ENCODE measurements at places on chromosomes 1 and 21.

DNA sequence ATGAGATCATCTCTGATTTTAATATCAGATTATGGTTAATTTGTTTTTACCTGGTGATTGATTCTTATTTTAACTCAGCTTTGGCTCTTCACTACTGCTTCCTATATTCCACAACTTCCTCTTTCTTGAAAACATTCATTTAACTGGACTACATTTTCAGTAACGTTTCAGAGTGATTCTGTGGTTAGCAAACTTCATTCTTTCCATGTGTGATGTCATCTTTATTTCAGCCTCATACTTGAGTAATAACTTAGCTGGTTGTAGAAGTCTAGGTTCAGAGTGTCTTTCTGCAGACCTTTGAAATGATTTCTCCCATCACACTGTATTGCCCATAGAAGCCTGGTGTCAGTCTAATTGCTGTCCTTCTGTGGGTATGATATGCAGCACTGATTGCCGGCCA lies 36.0 kb upstream of the SLC35F3 start:
- DNase-seq = no peak

DNA sequence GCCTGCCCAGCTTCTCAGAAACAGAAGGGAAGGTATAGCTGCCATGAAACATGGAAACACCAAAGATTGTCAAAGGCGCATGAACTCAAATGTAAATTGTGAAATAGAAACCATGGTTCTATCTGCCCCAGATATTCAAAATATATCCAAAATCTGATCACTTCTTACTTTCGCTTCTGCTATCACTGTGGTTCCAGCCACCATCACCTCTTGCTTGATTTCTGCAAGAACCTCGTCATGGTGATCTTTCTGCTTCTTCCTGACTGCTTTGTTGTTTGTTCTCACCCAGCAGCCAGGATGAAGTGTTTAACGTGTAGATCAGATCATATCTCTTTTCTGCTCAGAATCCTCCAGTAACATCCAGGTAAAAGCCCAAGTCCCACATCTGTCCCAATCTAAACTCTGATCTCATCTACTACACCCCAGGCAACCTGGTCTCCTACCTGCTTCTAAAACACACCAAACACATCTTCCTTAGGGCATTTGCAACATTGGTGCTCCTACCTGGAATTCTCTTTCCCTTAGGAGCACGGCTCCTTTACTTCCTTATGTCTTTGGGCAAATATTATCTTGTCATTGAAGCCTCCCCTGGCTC lies 10.5 kb upstream of the LMO4 start:
- no peak for DNase-seq

DNA sequence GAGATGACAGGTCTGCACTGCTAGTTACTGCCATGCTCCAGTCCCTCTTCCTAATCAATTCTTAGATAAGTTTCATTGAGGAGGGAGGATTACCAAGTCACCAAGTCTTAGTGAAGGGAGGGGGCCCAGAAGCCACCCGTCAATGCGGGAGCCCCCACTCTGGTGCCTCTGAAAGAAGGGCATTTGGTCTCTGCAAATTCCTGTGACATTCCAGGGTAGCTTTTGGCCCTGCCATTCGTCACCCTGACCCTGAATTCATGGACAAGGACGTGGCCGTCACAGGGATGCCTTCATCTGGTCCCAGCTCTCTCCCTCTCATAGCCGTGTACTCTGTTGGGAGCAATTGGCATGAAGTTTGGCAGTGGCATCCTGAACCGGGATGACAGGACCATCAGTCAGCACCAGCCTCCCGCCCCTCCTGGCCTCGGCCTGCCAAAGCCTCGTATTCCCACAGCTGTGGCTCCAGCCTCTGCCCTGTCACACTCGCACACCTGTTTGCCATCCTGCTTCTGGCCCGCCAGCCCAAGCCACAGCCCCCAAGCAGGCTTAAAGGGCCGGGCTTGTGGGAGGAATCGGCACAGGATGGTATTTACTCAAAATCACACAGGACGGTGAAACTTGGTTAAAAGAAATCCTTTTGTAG lies 150.7 kb downstream of the CLIC6 start:
- DNase-seq = no peak

- no peak for DNase-seq
Observed at GRCh38 chr1:10867914-10868598, 71.6 kb upstream of the CASZ1 start.

- no peak for DNase-seq
Observed at GRCh38 chr21:17585875-17586450, 26.7 kb downstream of the BTG3 start.

GRCh38 chr1:83693427-83694126 lies 305.4 kb downstream of the TTLL7 start:
- no peak for DNase-seq

GRCh38 chr1:10074059-10074851 lies 41.5 kb downstream of the UBE4B start:
- peak; percentile 43 for DNase-seq

- no peak for DNase-seq
Observed at GRCh38 chr1:118159569-118159968, 25.5 kb downstream of the SPAG17 start.

- no peak for DNase-seq
Observed at GRCh38 chr1:97094247-97094972, 372.8 kb downstream of the PTBP2 start.

DNA sequence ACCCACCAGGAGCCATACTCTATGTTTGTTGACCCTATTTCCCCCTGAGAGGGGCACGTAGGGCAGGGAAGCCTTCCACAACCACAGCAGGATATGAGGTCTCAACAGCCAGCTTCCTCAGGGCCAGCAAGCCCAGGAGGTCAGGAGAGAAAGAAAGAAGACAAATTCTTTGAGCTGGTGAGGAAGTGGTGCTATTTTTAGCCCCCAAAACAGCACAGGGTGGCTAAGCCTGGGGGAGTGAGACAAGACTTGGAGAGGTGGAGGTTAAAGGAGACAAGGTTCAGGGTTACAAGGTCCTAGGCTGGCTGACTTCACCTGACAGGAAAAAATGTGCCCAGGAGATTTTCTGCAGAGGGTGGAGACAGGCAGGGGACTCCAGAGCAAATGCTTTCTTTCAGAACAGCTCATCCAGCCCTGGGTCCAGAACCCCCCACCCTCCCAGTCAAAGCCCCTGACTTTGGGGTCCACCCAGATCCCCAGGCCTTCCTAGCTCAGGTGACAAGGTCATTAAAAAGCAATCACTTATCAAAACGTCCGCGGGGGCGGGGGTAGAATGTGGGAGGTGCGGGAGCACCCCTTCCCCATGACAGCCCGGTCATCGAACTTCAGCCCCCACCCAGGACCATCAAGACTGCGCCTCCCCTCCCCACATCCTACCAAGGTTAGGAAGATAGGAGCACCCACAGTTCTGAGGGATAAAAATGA lies 1.3 kb downstream of the SV2A start:
- DNase-seq = no peak

GRCh38 chr1:90973897-90974798 lies 47.7 kb downstream of the ZNF644 start:
- no peak for DNase-seq

- DNase-seq = no peak
Observed at GRCh38 chr1:237931581-237931980, 40.9 kb upstream of the ZP4 start.

DNA sequence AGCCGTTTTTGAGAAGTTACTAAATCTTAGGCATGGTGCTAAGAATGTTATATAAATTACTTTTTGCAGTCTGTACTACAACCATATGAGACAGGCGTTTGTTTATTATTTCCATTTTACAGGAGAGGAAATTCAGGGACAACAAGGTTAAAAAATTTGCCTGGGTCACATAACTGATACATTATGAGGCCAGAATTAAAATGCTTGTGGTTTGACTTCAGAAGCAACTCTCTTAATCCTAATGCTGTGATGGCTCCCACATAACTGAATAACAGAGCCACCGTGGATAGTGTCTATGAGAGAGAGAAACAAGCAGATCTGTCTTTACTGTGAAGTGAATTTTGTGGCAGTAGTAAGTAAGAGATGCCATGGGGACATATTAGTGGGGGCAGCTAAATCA lies 184.9 kb downstream of the NCAM2 start:
- DNase-seq = no peak

- DNase-seq = no peak
Observed at GRCh38 chr21:15841856-15842564, 112.2 kb downstream of the USP25 start.

GRCh38 chr1:228512781-228513198 lies 25.6 kb downstream of the RNF187 start:
- DNase-seq = no peak

- no peak for DNase-seq
Observed at GRCh38 chr1:32806910-32807523, 10.1 kb downstream of the YARS1 start.

GRCh38 chr1:61054601-61054993 lies 27.8 kb upstream of the NFIA start:
- DNase-seq = no peak

DNA sequence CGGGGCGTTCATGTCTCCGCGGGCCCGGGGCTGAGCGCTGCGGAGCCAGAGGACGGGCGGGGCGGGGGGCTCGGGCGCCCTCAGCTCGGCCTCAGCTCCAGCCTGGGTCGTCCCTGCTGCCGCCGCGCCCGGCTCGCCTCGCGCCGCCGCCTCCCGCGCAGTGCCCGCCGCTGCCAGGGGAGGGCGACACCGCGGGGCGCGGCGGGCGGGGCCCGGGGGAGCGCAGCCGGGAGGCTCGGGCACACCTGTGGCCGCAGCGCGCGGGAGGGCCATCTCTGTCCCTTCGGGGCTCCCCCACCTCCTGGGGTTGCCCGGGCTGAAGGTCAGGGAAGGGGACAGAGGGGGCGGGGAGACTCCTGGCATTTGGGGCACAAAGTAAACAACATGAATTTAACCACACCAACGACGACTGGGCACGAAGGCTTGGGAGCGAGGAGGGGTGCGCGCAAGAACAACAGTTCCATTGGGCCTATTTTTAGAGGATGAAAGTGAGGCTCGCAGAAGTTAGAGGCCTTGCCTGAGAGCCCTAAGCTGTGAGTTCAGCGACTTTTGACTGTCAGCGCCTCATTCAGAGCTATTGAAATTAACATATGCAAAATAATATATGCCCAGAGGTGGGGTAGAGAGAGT lies at the start of gene FAM131C:
TSS of gene FAM131C (minus strand) at position 162 of the 630 bp plus-strand sequence. CDS start 209 bp downstream, outside the sequence.
- DNase-seq = no peak

GRCh38 chr1:93033029-93033428 lies 46.1 kb upstream of the MTF2 start:
- no peak for DNase-seq

DNA sequence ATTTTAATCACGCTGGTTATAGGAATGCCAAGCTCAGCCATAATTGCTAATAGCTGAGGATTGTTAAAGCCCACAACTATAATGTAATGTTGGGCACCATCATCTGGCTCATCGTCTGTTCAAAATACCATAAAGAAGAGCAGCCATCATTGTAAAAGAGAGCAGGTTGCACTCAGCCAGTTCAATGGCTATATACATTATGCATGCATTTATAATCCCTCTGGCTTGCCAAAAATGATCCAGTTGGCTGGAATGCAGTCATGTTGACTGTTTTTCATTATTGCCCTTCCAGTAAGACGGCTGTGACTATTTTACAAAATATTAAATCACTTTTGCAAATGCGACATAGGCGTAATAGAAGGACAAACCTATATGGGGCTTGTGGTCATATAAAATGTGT lies 85.3 kb downstream of the SPAG17 start:
- DNase-seq = no peak

DNA sequence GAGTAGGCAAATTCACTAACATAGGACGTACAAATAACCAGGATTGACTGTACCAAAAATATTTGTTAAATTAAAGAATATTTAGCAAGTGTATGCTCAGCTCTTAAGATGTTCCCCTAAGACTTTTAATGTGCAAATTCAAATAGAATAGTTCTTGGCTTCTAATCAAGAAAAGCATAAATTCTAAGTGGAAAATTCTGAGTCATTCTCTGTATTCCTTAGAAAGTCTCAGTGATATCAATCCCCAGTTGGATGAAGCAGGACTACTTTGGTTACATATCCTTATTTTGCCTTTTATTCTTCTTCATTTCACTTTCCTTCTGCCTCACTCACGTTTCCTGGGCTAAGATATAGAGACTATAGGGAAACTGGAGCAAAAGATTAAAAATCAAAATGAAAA lies 130.2 kb downstream of the IFI44 start:
- DNase-seq = no peak
